ENCODE measurements at places on chromosomes 11 and 22.

GRCh38 chr11:69501891-69502860, 20.7 kb downstream of the LINC01488 start:
- no peak for DNase-seq

DNA sequence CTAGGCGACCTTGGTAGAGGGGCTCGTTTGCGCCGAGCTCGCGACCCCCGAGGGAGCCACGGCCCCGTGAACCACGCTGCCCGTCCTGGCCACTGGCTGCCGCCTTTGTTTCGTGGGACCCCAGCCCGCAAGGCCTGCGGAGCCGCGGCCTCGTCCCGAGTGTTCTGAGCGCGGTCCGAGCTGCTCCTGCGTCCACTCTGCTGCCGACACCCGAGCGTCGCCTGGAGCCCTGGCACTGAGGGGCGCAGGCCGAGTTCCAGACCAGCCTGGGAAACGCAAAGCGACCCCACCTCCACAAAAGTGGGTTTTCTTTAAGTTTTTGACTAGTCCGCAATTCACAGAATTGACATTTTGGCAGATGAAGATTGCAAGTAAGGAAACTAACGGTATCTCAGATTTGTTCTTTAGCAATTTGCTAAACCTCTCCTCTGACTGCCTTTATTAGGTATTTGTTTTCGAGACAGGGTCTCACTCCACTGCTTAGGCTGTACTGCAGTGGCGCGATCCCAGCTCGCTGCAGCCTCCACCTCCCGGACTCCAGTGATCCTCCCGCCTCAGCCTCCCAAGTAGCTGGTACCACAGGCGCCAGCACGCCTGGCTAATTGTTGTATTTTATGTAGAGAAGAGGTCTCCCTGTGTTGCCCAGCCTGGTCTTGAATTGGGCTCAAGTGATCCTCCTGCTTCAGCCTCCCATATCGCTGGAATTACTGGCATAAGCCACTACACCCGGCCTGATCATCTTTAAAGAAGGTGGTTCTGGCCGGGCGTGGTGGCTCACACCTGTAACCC, 879 bp upstream of the RNH1 start:
- DNase-seq = no peak

- no peak for DNase-seq
Measured at GRCh38 chr22:49962751-49963646, 2.4 kb downstream of the PIM3 start.

DNA sequence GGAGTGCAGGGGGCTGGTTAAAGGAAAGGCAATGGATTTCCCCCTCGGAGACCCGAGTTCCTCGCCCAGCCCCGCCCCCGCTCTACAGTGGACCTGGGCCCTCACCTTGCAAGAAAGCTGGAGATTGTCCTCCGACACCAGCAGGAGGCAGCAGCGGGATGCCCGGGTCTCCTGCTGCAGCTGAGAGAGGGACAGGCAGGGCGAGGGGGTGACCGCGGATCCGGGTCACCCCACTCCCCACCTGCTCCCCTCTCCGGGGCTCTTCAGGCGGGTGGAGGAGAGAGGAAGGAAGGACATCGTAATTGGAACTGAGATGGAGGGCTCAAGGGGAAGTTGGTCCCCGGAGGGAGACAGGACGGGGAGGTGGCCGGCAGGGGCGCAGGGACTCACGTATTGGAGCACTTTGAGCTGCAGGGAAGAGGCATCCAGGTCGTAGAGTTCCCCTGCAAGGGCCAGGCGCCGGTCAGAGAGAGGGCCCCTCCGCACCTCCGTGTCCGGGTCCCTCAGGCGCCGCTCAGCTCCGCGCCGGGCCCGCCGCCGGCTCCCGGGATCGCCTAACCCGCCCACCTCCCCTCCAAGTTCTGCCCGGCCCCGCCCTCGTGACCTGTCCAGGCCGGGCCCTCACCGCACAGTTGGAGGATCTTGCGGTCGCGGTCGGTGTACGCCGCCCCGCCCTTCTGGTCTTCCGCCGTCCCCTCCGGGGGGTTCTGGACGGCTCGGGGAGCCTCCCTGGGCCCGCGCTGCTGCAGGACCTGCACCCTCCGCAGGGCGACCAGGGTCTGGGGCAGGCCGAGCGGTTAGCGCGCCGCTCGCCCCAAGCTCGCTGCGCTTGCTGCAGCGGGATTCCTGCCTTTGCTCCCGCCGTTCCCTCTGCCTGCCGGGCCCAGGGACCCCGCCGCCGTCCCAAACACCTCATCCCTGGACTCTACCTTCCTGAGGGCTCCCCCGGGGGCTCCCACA, 84.1 kb downstream of the PDE2A start:
- DNase-seq = no peak

DNA sequence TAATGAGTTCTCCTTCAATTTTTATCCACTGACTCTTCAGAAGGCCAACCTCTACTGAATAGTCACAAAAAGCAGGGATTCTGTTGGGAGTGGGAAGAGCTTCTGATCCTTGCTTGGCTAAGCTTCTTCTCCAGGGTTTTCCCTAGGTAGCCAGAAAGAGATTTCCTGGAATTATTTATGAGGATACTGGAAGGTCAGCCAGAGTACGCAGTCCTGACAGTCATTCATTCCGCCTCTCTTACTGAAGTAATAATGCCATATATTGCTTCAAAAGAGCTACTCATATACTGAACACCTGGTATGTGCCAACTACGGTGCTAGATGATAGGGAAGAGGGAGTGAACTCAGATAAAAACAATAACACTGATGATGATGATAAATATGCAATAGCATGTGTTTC, 116.1 kb downstream of the CCDC34 start:
- DNase-seq = no peak

- peak; percentile 48 for DNase-seq
Measured at GRCh38 chr11:121464352-121464946, 11.7 kb upstream of the SORL1-AS1 start.

DNA sequence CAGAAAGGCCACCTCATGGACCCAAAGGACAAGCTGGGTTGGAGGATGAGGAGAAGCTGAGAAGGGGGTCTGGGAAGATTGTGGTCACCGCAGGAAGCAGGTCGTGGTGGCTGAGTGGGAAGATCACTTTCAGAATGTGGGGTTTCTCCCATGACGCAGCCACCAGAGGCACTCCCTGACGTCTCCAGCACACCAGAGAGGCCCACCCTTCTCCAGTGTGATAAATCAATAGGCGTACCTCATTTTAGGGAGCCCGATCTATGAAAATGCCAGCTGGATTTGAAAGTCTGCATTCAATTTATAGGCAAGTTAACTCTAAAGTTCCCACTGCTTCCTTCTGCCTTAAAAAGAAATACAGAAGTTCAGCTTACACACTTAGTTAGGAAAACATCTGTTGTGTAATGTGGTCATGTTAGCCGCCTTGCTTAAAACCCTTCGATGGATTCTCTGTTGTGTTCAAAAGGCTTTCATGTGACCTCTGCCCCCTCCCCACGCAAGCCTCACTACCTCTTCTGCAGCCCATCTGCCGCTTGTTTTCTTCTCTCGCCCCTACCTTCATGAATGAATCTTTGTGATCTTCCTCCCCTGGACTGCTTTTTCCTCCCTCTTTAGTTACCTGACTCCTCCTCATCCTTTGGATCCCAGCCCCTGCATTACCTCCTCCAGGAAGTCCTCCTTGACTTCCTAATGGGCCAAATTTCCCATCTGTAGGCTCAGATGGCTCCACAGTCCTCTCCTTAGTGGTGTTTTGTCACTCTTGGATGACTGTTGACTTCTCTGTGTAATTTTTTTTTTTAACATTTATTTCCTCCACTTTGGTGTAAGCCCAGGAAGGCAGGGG, 10.7 kb downstream of the TSPAN18 start:
- DNase-seq = no peak

DNA sequence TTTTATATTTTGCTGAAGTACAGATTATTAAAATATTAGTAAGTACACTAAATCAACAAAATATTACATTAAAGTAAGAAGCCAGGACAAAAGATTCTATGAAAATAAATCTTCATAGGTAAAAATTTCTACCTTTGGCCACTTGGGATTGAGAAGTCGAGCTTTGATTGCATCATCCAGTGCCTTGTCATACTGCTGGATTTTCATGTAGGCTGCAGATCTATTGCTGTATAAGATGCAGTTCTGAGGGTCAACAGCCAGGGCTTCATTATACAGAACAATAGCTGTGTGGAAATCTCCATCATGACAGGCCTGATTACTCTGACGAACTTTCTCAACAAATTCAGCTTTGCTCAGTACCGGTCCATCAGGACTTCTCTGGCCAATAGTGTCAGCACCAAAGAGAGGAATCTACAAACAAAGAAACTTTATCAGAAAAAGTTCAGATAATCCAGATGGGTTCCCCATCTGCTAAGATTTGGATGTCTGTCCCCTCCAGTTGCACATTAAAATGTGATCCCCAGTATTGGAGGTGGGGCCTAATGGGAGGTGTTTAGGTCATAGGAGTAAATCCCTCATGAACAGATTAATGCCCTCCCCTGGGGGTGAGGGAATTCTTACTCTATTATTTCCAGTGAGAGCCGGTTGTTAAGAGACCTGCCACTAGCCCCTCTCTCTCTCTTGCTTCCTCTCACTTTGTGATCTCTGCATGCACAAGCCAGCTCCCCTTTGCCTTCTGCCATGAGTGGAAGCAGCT, 50.0 kb downstream of the TTC28 start:
- no peak for DNase-seq

DNA sequence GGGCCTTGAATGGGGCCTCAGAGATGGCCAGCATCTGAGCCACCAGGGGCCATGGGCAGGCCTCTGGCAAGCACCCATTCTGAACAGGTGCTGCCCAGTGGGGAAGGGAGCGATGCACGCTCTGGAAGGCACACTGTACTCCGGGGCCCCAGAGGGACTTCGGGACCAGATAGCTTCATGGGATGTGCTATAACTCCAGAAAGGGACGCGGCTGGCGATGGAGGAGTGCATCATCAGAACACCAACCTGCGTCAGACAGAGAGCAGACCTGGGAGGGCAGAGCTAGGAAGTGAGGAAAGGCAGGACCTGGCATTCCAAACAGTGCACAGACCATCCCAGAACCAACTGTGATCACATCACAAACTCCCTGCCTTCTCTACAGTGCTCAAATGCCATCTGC, 16.8 kb downstream of the DGCR2 start:
- no peak for DNase-seq

DNA sequence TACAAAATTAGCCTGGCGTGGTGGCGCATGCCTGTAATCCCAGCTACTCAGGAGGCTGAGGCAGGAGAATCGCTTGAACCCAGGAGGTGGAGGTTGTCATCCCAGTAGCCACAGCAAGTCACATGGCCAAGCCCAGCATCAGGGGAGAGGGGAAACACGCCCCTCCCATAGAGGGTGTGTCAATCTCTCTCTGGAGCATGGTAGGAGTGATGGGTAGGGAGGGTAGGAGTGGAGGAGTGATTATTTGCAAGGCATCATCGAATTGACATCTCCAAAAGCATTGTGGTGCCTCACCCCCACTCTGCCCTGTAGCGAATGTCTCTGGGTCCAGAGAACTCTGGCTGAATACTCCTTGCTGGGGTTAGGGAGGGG, 6.1 kb upstream of the SSTR3 start:
- DNase-seq = no peak

GRCh38 chr11:99325847-99326246, 305.1 kb downstream of the CNTN5 start:
- DNase-seq = peak; percentile 46

- DNase-seq = no peak
Measured at GRCh38 chr11:33237039-33237597, 20.1 kb upstream of the HIPK3 start.

GRCh38 chr11:57397394-57397990, 7.0 kb upstream of the PRG2 start:
- DNase-seq = no peak

- no peak for DNase-seq
Measured at GRCh38 chr11:122984186-122985011, 2.8 kb upstream of the BSX start.

GRCh38 chr22:35128637-35129036, 62.7 kb downstream of the ISX start:
- no peak for DNase-seq

DNA sequence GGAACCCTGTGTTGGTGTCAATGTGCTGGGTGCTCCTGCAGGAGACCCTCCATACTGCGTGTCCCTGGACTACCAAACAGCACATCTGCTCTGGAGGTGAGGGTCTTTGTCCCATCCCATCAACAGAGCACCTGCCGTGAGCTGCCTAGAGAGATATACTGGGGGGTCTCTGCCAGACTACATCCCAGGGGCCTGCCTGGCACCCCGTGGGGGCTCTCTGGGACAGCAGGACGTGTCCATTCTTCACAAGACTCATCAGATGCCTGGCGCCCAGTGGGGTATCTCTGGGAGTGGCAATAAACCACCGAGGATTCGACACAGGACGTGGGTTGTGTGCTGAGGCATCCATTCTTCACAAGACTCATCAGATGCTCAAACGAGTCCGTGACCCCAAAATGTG, 42.7 kb downstream of the SHANK2 start:
- DNase-seq = no peak

DNA sequence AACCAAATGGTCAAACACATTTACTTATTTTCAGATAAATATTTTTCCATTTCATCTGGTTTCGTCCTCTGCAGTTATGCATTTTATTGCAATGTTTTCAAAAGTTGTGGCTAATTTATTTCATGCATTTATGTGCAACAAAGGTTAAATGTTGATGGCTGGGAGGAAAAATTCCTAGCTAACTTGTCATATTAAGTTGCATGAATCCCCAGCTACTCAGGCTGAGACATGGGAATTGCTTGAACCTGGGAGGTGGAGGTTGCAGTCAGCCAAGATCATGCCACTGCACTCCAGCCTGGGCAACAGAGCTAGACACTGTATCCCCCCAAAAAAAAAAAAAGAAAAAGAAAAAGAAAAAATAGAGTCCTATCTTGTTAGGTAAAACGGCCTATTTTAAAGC, 1862.4 kb upstream of the RAG2 start:
- no peak for DNase-seq

DNA sequence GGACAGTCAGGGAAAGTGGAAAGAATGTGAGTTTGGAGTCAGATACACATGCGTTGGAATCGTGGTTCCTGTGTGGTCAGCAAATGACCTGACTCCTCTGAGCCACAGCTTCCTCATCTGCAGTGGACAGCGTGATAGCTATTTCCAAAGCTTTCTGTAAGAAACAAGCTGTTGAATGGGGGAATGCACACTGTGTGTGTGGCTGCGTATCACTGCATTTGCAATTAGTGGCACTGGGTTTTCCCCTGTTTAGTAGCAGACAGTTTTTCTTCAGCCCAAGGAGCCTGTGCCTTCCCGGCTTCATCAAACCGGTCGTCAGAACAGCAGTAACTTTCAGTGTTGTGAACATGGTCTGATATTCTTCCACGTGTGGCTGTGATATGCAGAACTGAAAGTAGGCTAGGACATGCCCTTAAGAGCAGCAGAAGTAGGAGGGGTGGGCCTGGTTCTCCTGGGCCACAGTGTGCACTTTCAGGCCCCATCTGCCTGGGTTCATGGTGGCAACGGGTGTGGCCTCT, 121.5 kb downstream of the RRAS2 start:
- DNase-seq = no peak

GRCh38 chr11:1196516-1197391, 26.1 kb upstream of the MUC5B start:
- DNase-seq = no peak
